ENCODE measurements at places on chromosomes 4 and X. TPM values are rescaled to one million over a fixed set of nuclear protein-coding genes. Genes with fewer than 3 reads are reported as not detected.

DNA sequence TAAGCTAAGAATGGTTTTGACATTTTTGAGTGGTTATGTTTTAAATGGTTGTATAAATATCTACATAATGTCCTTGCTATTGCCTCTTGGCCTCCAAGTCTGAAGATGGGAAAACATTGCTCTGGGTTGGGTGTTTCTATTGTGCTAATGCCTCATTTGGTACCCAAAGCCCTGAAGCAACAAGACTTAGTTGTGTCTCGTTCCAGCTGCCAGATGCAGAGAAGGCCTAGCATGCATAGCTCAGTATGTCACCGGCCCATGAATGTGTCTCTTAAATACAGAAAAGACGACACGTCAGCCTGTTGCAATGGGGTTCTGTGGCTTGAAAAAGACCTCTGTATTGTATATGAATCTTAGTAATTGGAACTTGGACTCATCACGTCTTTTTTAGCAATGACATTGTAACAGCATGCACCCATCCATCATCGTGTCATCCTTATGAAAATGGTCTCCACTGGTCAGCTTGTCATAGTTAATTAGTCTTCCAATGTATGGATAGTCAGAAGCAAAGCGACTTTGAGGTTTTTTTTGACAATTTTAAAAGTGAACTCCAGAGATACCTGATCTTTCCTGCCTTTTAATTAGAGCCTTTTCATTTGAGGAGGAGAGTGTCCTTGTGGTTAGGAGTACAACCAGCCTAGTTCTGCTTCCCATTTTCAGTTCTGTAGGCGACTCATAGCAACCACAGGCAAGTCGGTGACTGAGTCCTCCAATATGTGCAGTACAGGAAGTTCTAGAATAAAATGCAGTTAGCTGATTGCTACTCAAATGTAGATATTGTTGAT is 126.4 kb upstream of the GATB start:
- H3K36me3 ChIP-seq = no peaks in the 10 kb centered on the region
- peaks cover 16% of the 10 kb centered on the region for H3K4me1 ChIP-seq

The ANOS1 gene
- not detected for total RNA-seq

- no peaks in the 10 kb centered on the region for H3K27me3 ChIP-seq
- no peaks in the 10 kb centered on the region for H3K4me1 ChIP-seq
- no peak overlapping the region for H3K4me3 ChIP-seq
- no peaks in the 10 kb centered on the region for H3K36me3 ChIP-seq
- no peak for DNase-seq
Measured at GRCh38 chr4:7610022-7610670, 175.4 kb upstream of the PSAPL1 start.

The AR gene
- not detected for total RNA-seq

Data from CD8-positive, alpha-beta memory T cell (primary cell).